COR-L47 (cell line): ENCODE measurements at places on chromosomes 6 and 20.

GRCh38 chr20:50691573-50692551, 520 bp upstream of the RIPOR3 start:
- no peak for DNase-seq

DNA sequence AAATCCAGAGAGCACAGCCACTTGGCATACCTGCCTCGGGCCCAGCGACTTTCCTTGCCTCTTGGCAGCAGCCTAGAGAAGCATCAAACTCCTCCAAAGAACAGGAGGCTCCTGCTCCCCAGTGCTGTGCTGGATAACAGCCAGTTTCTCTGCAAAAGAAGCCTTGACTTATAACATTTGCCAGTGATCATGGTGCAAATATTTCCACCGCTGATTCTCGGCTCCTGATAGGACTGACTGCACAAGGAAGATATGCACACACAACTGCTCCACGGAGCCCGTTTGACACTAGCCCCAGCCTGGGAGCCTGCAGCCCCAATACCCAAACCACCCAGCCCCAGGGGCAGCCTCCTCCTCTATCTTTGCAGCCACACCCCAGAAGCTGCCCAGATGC, 17.5 kb downstream of the ACSS1 start:
- no peak for DNase-seq

GRCh38 chr6:45963896-45964295, 51.8 kb downstream of the CLIC5 start:
- no peak for DNase-seq

DNA sequence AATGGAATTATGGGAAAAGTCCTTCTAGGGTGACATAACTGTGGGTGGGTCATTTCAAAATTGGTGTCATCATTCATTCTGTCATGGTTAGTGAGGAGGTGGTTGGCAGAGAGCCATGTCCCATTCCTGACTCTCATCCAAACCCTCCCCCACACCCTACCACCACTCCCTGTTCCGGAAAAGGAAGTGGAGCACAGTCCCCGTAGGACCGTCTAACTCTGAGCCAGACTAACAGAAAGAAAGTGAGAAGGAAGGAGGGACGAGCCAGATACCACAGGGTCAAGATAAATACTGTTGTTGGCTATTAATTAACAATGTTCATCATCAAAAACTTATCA, 4.8 kb downstream of the TRIM10 start:
- DNase-seq, result no peak

DNA sequence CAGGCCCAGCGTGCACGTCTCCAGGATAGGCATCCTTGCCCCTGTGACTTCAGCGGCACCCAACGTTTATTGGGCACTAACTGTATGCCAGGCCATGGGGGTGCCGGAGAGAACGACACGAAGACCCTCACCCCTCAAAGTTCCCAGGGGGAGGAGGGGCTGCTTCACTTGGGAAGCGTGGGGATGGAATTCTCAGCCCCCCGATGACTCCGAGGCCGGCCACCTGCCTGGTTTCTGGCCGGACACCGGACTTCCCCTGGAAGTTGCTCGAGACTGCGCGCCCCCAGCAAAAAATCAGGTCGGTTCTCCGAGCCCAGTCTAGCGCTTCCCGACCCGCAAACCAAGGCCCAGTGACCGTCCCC, 275 bp upstream of the MAVS start:
- no peak for DNase-seq

- DNase-seq, result peak; percentile 23
Measured at GRCh38 chr6:138378463-138378862, 758 bp downstream of the SMIM28 start.

- DNase-seq, result no peak
Measured at GRCh38 chr20:51442602-51443001, 99.9 kb downstream of the NFATC2 start.

DNA sequence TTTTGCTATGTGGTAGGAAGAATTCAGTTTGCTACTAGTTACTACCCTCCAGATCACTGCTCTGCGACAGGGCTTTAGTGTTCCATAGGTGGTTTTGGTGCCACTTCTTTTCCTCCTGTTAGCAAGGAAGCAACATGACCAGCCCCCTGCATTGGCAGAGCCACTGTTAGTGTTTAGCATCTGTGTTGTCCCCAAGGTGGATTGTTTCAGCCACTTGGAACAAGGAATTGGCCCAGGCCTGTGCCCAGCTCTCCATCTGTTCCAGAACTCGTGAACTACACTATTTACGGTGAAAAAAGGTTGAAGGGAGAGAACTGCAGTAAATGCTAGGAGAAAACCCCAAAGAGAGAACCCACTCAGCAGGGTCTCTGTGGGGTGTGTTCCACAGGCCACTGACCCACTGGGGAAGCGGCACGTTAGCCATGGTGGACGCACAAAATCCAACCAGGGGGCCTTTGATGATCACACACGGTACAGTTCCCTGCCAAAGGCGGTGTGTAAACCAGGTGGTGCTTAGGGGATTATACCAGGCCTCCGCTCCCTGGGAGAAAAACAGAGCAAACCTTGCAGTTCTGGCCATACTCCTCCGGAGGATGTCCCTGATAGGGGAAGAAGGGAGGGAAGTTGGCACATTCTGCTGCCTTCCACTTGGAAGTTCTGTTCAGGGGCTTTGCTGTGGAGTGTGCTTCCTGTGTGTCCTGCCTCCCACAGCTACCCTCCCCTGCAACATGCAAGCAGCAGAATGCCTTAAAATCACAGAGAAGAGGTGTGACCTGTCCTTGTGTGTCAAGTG, 72.3 kb downstream of the LYRM2 start:
- no peak for DNase-seq

GRCh38 chr6:163719028-163719742, 304.7 kb downstream of the QKI start:
- no peak for DNase-seq

- DNase-seq, result no peak
Measured at GRCh38 chr6:156589281-156589680, 187.9 kb upstream of the ARID1B start.

GRCh38 chr20:49594931-49595315, 27.0 kb upstream of the PTGIS start:
- DNase-seq, result no peak

DNA sequence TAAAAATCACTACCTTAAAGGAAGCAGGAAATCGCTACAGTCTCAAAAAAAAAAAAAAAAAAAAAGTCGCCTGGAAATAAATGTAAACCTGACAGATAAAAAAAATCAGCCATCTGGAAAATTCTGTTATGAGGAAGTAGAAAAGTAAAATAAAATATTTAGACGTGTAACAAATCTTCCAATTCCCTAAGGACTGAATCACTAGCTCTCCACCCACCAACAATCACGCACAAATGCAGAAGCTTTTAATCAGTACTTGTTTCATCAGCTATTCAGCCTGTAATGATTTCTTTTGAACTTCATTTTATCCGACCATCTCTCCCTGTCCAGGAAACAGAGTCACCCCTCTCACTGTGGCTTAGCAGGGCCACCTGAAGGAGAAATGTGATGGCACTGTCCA, 59.0 kb downstream of the SLC23A2 start:
- DNase-seq, result no peak

DNA sequence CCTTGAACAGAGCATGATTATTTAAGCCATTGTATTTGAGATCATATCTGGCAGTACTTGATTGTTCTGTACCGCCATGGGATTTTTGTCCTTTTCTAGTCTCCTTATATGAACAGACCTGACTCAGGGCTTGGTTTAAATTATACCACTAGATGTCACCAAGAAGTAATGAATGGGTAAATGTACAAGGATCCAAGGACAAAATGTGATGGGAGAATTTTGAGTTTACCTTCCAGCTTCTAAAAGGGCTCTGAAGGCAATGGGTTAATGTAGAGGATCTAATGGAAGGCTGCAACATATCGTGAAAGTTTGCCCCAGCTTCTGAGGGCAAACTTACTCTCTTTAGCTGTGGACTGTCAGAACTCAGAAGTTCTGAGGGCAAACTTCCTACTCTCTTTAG, 12.0 kb downstream of the RNF8 start:
- DNase-seq, result peak; percentile 7

- DNase-seq, result no peak
Measured at GRCh38 chr6:160259598-160259997, 977 bp upstream of the SLC22A2 start.

DNA sequence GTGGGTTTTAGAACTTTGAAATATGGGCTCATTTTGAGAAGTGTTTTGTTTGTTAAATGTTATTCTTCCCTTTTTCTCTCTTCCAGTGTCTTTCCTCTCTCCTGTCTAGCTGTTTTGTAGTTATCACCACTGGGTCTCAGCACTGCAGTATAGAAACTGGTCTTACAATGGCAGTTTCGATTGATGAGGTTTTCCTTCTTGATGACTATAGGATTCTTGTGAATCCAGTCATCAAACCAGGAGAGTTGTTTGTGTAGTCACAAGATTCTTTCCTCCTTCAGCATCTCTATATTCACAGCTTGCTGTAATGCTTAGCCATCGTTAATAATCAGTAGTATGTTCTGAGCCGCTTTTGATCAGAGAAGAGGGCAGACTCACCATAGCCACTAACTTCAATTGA, 172.3 kb downstream of the OGFRL1 start:
- DNase-seq, result no peak
